ENCODE measurements at places on chromosomes 6 and 20. TPM values are rescaled to one million over a fixed set of nuclear protein-coding genes. Genes with fewer than 3 reads are reported as not detected.

ECT2L gene
- total RNA-seq: under 0.01 TPM

MYH7B gene
- not detected for total RNA-seq

ENPP3 gene
- under 0.01 TPM for total RNA-seq

XPO5 gene
- total RNA-seq: 43.1 TPM

FNDC11 gene
- total RNA-seq: 3.1 TPM

CCN6 gene
- 0.72 TPM for total RNA-seq

TCF21 gene
- not detected for total RNA-seq

PSORS1C2 gene
- not detected for total RNA-seq
